ENCODE measurements at places on chromosomes 4 and X.

DNA sequence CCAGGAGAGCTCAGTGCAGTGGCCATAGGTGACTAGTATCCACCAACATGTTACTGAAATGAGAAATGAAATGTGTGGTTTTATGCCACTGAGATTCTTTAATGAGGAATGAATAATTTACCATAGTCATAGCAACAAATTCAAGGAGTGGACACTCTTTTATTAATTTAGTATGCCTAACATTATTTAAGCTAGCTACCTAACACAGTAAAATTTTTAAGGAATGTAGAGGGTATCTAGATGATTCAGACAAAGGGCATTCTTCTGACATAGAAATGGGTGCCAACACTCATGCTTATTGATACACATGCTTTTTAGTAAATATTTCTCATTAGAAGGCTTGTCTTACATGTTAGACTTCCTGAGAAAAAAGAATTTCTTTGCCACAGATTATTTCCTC is 33.3 kb upstream of the SULT1B1 start:
- DNase-seq: no peak

DNA sequence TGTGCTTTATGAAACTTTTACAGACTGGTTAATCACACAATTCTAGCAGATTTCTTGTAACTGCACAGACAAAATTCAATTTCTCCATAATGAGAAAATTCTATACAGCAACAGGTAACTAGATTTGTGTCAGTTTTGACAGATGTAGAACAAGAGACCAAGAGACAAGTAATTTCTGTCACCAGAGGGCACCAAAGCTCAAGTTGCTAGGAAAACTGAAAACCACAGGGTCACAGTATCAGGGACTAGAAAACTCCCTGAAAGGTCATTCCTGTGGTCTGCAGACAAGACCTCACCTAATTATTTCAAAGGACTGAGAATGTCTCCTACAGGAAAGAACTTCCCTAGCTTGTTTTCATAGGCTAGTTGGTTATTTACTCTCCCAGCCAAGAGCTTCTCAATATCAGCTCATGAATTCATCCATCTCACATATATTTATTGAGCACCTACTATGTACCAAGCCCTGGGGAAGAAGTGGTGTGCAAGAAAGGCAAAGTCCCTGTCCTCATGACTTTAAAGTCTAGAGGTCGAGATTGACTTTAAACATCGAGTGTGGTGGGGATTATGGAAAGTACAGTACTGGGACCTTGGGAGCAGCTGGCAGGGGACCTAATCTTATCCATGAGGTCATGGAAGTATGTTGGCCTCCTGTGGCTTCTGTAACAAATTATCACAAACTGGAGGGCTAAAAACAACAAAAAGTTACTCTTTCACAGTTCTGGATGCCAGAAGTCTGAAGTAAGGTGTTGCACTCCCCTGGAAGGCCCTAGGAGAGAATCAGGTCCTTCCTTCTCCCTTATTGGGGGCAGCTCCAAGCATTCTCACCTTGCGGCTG is 47.8 kb upstream of the SETD7 start:
- no peak for DNase-seq

GRCh38 chr4:186624951-186625350 is 69.6 kb upstream of the MTNR1A start:
- DNase-seq: no peak

GRCh38 chr4:181443021-181443420 is 800.2 kb upstream of the TENM3 start:
- DNase-seq: no peak

GRCh38 chr4:85905761-85906160 is 430.8 kb downstream of the ARHGAP24 start:
- no peak for DNase-seq

GRCh38 chr4:10204401-10205058 is 87.9 kb upstream of the WDR1 start:
- no peak for DNase-seq

- no peak for DNase-seq
Measured at GRCh38 chr4:109327641-109328040, 25.2 kb upstream of the COL25A1 start.

DNA sequence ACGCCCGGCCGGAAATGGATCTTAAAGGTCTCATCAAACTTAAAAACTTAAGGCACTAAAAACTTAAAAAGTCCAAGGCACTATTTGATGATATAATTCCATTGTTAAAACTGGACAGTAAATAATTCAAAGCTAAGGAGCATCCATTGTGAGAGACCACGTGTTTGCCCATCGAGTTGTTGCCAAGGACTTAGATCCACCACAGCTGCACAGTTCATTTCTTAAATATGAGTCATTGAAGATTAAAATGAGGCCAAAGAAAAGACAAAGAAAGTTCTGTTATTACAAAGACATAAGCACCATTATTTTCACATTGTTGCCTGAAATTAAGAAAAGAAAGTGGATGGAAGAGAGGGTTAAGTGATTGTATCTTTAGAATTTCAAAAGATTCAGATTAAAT is 411.5 kb upstream of the FTHL17 start:
- DNase-seq: no peak

GRCh38 chr4:13097971-13098370 is 386.2 kb downstream of the RAB28 start:
- DNase-seq: no peak

- no peak for DNase-seq
Measured at GRCh38 chrX:19063030-19063429, 59.2 kb downstream of the ADGRG2 start.

- DNase-seq: no peak
Measured at GRCh38 chr4:22356987-22357596, 158.8 kb downstream of the ADGRA3 start.

DNA sequence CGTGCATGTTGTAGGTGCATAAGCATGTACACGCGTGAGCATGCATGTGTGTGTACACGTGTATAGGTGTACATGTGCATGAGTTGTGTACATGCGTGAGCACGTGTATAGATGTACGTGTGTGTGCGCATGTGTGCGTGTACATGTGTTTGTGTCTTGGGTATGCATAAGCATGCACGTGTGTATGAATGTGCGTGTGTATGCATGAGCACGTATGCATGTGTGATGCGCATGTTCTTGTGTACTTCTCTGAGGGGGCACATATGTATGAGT is 9.0 kb downstream of the NAT8L start:
- no peak for DNase-seq

DNA sequence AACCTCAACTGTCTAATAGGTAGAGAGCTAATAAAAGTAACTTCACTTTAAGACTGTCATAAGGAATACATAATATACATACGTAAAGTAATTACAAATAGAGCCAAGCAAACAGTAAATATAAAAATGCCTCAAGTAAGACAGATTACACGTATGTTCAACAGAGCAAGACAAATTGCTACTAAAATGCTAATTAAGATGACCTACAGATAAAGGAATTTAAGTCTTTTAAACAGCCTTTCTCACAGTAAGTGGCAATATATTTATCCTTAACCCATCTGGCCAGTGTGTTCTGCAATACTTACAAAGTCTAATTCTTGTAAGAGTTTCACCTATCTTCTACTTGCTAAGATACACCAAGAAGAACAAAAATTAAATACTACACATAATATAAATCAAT is 12.7 kb downstream of the G3BP2 start:
- DNase-seq: no peak

DNA sequence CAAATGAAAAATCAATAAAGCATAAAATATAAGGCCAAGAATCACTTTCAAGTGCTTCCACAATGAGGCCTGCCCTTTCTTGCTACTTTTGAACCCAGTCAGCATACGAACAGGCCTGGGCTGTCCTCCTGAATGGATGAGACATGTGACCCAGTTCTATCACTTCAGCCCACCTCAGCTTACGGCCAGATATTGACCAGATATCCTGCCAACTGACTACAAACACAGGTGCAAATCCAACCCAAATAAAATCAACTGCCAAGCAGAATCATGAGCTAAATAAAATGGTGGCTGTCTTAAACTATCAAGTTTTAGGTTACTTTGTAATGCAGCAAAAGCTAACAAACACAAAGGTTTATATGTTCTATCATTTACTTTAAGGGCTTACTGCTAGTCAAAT is 53.7 kb downstream of the PDS5A start:
- DNase-seq: no peak

DNA sequence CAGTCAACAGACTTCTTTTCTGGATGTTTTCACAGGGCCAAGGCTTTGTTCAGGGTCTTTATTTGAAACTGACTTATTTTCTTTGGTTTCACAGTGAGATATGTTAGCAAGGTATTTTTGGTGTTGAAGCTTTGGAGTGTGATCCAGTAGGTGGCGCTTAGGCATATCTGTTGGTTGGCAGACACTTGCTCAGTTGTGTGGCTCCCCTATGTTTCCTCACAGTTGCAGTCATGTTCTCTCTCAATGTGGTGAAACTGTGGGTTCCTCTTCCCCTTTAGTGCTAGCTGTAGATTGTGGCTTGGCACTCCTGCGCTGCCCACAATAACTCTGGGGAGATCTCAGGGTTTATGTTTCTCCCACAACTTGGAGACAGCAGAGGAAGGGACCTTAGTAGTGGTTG is 460.8 kb downstream of the SLITRK2 start:
- no peak for DNase-seq

- no peak for DNase-seq
Measured at GRCh38 chrX:130594453-130594916, 192.7 kb downstream of the RBMX2 start.

DNA sequence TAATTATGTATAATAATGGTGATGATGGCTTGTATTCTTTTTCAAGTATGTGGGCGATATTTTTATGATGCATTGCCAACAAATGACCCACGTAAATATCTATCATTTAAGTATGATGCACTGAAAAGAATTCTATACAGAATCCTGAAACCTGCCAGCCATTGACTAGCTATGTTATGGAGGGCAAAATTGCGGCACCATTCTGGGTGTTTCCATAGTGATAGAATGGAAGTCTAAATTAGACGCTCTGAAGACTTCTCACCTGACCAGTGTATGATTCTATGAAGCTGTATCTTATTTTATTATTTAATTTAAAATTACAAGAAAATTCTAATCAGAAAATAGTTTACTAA is 677 bp upstream of the CENPC start:
- no peak for DNase-seq

DNA sequence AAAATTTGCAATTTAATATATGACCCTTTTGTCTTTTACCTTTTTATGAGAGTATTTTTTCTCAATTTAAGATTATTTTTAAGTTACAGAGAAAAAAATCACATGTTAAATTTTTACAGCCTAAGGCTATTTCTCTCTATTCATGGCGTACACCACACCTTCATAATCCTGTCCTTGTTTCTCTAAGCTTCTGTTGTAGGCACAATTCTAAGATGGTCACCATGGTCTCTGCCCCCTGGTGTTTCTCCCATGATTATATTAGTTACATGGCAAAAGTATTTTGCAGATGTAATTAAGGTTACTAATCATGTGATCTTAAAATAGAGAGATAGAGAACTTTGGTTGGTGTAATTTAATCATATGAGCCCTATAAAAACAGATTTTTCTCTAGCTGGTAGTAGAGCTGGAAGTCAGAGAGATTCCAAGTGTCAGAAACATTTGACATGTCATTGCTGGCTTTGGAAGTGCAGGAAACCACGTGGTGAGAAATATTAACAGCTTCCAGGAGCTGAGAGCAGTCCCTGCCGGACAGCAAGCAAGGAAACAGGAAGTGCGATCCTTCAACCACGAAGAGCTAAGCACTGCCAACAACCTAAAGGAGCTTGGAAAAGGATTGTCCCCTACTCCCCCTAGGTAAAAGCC is 89.8 kb downstream of the EIF4E start:
- DNase-seq: no peak

DNA sequence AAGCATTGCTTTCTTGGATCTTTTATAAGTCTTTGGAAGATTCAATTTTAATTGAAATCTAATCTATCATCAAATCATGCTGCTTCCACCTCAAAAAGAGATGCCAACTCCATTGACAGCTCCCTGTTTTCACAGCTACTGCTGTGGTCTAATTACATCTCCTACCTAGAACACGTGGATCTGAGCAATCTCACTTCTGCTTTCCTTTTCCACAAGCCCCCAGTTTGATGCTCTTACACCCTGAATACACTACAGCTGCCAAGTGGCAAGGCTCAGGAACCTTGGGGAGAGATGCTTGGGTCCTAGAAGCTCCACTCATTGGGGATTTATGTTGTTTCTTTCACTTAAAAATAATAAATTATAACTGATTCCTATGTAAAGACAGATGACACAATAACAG is 172.0 kb downstream of the CFAP299 start:
- no peak for DNase-seq

- no peak for DNase-seq
Measured at GRCh38 chr4:122689972-122690371, 42.5 kb upstream of the BBS12 start.

DNA sequence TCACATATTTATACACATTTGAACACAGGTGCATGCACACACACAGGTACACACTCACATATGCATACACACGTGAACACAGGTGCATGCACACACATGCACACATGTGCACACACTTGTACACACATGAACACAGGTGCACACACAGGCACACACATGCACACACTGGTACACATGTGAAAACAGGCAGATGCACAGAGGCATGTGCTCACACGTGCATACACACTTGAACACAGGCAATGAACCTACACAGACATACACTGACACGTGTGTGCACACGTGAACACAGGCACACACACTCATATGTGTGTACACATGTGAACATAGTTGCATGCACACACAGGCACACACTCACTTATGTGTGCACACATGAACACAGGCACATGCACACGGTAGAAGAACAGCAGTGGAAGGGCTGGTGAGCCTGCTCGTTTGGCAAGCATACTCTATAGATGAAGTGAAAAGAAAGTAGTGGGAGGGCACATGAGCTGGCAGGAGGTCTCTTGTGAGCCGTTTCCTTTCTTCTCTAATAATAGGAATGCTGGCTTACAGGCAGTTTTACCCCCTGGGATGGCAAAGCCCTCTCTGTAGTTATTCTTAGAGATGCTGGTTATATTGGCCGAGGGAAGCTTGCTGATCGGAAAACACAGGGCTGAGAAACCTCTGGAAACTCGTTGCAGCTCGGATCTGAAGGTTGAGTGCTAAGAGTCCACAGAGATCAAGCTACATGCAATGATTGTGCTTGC is 279.6 kb upstream of the CLNK start:
- no peak for DNase-seq

- no peak for DNase-seq
Measured at GRCh38 chr4:29058531-29058930, 1661.6 kb upstream of the PCDH7 start.

GRCh38 chr4:7645158-7645557 is 210.4 kb upstream of the PSAPL1 start:
- DNase-seq: no peak

- no peak for DNase-seq
Measured at GRCh38 chrX:49291615-49292337, 11.7 kb upstream of the GAGE10 start.

DNA sequence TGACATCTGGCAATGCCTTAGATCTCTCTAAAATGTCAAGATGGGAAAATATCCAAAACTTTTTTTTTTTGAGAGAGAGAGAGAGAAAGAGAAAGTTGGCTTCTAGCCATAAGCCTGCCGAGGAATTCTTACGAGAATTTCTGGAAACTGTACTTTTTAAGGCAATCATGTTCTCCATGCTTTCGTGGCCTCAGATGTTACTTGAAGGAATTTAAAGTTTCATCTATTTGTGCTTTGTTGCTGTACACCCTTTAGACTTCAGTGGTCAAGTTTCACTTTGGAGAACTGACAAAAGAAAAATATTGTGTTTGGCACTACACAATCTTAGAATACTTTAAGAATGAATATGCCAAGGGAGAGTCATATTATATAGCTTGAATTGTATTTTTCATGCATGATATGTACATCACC is 53.9 kb downstream of the FAT4 start:
- DNase-seq: no peak
